ENCODE measurements at places on chromosomes 7 and 10.

DNA sequence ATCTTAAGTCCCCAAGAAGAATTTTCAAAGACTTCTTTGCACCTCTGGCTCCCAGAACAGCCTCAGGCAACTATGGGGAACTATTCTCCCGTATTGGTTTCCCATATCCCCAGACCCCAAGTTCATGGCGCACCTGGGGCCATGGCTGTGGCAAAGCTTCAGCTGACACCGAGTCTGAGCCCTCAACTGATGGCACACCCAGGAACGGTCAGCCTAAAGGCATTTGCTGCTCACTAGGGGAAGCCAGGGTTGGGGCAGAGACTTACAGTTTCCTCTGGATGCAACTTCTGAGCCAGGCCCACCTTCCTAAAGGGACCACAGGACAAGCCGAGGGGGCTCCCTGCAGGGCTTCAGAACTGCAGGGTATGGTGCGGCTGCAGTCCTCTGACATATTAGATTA lies 13.7 kb upstream of the CPA1 start:
- no peak for DNase-seq

DNA sequence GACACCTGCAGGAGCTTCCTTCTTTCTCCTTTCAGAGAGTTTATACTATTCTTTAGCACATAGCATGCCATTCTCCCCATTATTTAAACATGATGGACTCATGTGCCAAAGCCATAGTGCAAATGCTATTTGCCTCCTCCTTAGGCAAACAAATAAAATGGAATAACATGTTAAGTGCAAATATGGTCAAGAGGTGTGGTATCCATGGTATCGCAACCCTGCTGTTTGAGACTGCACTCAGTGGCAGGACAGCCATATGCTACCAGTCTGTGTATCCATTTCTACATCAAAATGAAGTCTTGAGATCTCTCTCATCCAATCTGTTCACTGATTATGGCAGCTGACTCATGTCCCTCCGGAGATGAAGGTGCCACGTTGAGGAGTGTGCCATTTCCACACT lies 22.8 kb downstream of the HEPACAM2 start:
- no peak for DNase-seq

DNA sequence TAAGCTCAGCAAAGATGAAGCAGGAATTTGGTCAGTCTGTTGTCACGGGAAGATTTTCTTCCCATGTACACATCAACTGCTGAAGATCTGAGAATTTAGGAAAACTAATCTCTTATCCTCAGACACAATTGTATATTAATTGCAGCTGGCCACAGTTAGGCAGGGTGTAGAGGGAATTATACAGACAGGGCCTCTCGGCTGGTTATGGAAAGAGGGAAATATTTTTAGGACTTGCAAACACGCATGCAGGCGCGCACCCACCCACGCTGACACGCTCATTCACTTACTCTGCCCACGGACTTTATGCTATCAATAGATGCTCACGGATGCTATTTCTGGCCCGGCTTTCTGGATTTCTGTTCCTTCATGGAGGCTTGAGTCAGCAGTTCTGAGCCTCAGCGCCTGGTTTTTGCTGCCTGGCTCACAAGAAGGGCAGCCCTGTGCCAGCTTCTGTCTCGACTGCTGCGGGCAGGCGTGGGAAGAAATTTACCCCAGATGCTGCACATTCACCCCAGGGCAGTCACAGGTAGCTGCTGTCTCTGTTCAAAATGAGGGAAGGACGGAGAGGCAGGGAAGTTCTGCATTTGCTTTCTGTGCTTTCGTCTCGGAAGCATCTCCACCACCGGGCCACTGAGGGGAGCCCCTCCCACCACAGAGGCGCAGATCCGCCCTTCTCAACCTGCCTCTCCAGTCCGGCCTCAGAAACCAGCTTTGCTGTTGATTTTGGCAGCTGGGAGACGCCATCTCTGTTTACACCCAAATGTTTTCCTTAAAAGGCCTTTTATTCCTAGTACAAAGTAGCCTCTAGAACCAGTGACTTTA lies 116.3 kb upstream of the BTBD16 start:
- DNase-seq, result no peak

DNA sequence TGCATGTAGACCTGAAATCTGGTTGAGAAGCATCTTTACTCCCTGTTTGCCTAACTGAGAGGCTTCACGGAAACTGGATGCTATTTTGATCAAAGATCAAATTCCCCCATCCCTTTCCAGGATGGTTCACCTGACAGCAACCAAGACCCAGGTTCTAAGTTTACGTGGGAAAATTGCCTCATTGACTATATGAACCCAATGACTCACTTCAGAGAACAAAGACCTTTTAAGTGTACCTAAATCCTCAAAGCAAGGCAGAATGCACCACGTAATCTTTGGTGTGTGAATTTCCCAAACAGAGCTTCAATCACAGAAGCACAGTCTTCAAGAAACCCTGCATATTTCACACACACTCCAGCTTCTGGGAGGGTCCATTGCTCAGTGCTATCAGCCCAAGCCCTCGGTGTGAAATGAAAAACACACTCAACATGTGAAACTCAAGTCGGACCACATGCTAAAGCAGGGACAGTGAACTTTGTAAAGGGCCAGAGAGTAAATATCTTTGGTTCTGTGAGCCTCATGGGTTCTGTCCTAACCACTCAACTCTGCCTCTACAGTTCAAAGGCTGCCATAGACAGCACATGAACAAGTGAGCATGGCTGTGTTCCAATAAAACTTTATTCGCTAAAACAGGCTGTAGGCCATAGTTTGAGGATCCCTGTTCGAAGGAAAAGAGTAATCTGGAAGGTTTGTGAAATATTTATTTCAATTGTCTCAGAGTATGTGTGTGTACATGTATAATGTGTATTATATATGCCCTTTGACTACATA lies 275.6 kb upstream of the FOXK1 start:
- no peak for DNase-seq

DNA sequence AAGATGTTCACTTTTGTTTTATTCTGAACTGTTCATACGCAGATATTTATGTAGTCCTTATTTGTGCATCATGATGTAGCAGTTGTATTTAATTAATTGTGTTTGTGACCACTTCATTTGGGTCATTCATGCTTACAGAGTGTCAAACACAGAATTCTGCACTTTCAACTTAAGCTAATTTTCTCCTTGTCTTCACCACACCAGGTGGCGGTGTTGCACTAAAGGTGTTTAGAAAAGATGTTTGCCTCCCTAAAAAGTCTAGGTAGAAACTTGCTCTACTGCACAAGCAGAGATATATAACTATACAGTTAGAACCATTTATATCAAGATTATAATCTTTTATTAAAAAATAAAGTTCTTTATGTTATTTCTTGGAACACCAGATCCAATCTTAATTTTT lies 1.3 kb upstream of the TAS2R38 start:
- DNase-seq, result no peak

DNA sequence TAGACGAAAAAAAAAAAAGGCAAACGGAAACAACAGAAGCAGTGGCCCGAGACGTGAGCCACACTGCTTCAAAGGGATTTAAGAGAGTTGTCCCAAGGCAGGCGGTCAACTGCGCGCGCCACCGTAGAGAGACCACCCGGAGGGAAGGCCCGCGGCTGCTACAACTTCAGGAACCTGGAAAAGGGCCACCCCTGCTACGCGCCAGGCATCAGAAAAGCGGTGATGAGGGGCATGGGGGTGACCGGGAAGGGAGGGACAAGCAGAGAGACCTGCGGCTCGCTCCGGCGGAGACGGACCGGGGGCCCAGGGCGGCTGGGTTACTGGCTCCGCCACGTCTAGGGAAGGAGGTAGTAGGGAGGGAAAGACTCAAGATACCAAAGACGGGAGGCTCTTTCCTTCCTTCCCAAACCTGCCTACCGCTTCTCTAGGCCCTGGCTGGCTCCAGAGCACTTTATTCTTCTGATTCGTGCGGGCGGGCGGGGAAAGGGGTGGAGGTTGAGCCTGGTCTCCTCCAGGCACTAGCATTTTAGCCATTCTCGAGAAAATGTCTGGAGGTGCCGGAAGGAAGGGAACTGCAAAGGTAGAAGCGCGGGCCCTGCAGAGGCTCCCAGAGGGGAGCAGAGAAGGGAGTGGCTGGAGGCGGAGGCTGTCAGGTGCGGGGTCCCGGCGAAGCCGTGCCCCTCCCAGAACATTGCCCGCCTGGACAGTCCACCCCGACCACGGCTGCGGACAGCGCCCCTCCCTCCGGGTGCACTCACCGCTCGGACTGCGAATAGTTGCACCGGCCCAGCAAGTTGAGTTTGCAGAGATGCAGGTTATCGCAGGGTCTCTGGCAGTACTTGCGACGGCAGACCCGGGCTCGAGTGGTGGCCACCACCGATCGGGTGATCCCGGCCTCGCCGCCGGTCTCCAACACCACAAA lies 993 bp downstream of the ZC3HAV1 start:
- DNase-seq, result no peak

GRCh38 chr10:17597386-17597785 lies 19.8 kb downstream of the HACD1 start:
- DNase-seq, result no peak

DNA sequence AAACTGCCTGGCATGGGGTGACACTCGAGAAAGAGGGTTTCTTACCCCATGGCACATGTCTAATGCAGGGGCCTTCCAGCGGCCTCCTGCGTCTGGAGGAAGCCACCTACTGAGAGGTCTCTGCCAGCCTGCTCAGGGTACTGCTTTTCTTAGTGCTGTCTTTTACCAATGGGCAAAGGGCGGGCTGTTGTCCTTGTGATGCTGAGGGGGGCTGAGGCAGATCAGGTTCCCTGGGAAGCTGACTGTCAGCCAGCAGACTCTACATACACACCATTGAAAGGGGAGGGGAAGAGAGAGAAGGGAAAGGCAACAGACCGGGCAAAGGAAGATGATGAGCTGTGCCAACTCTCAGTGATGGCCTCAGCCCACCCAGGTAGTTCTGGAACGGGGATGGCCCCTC lies 48.7 kb downstream of the COL13A1 start:
- DNase-seq, result no peak

DNA sequence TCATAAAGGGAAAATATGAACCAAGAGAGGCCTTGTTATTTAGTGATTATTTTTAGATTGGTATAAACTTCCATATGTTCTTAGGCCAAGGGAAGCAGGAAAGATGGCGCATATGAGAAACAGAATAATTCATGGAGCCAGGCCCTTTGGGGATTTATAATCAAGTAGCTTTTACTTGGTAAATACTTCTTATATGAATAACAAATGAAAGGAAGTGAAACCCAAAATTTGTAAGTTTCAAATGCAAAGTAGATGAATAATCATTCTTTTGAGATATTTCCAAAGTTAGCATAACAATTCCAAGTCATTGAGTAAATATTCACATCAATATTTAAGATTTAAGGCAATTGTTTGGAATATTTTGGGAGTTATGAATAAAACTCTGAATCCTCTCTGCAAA lies 13.9 kb upstream of the OPTN start:
- no peak for DNase-seq

- no peak for DNase-seq
These were observed 169.5 kb downstream of the SNX13 start for GRCh38 chr7:17770710-17771375.

- no peak for DNase-seq
These were observed 19.6 kb upstream of the GIMAP2 start for GRCh38 chr7:150665896-150666295.

DNA sequence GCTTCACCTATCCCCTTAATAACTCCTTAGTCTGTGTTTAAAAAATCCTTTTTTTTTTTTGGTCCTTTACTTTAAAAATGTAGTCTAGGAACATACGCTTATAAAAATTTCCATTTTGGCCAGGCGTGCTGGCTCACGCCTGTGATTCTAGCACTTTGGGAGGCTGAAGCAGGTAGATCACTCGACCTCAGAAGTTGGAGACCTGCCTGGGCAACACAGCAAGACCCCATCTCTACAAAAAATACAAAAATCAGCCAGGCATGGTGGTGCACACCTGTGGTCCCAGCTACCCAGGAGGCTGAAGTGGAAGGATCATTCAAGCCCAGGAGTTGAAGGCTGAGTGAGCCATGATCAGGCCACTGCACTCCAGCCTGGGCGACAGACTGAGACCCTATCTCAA lies 14.8 kb downstream of the KAZALD1 start:
- no peak for DNase-seq

DNA sequence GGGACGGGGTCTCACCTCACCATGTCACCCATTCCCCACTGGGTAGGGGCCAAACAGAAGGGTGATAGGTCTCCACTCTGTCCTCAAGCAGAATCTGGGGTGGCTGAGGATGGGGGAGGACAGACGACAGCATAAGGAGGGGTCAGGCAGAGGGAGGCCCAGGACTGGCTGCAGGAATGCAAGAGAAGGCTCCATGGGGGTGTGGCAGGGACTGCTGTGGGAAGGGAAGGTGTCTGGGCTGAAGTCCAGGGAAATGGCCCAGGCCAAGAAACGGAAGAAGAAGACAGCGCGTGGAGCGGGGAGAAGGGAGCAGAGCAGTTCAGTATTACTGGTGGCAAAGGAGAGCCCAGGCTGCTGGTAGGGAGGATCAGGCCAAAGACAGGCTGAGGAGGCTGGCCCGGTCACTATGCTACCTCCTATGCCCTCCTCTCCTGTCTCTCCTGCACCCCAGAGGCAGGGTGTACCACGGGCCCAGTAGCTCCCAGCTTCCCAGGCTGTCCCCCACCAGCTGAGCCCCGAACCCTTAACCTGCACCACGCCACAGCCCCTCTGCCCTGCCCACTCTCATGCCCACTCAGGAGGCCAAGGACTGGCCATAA lies 60.9 kb downstream of the GRB10 start:
- no peak for DNase-seq

- DNase-seq, result no peak
These were observed 184.2 kb downstream of the KMT2E start for GRCh38 chr7:105198223-105198622.

DNA sequence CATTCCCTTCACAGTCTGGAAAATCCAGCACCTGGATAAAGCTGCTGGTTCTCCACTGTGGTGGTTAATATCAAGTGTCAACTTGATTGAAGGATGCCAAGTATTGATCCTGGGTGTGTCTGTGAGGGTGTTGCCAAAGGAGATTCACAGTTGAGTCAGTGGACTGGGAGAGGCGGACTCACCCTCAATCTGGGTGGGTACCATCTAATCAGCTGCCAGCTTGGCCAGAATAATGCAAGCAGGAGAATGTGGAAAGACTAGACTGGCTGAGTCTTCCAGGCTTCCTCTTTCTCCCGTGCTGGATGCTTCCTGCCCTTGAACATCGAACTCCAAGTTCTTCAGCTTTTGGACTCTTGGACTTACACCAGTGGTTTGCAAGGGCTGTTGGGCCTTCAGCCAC lies 48.4 kb downstream of the C10orf143 start:
- DNase-seq, result no peak

GRCh38 chr7:141370178-141370577 lies 181.0 kb upstream of the AGK start:
- no peak for DNase-seq

GRCh38 chr7:22564511-22565045 lies 64.6 kb upstream of the STEAP1B start:
- no peak for DNase-seq

GRCh38 chr10:133278577-133279265 lies 2.1 kb upstream of the ADAM8 start:
- DNase-seq, result peak; percentile 78

Measured in central memory CD4-positive, alpha-beta T cell (primary cell).